ENCODE measurements at places on chromosomes 2 and 18. TPM values are rescaled to one million over a fixed set of nuclear protein-coding genes. Genes with fewer than 3 reads are reported as not detected.

Gene CPLX4
- total RNA-seq, result 2.4 TPM

Gene AP1S3
- total RNA-seq, result 6.3 TPM

Gene VWA3B
- total RNA-seq, result 6.7 TPM

Gene IL1F10
- 0.72 TPM for total RNA-seq

Gene POTEI
- 0.96 TPM for total RNA-seq

DNA sequence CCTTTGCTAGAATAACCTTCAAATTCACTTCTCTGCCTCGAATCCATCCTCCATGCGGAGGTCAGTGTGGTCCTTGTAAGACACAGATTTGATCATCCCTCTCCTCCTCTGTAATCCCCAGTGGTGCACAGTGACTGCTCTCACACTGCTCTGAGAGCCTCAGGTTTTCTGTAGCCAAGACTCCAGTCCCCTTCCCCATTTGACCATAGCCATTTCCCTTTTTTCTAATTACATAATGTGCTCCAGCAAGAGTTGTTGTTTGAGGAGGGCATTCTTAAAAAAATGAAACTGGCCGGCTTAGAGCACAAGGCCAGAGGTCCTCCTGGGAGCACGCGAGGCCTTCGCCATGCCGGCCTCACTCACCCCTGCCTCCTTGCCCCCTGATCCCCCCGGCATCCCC is 34.7 kb upstream of the LPIN1 start:
- no peak for DNase-seq

GRCh38 chr2:173948198-173948597 is 17.0 kb downstream of the SP3 start:
- no peak for DNase-seq

- DNase-seq, result no peak
Measured at GRCh38 chr2:99660616-99661406, 171.0 kb upstream of the REV1 start.

DNA sequence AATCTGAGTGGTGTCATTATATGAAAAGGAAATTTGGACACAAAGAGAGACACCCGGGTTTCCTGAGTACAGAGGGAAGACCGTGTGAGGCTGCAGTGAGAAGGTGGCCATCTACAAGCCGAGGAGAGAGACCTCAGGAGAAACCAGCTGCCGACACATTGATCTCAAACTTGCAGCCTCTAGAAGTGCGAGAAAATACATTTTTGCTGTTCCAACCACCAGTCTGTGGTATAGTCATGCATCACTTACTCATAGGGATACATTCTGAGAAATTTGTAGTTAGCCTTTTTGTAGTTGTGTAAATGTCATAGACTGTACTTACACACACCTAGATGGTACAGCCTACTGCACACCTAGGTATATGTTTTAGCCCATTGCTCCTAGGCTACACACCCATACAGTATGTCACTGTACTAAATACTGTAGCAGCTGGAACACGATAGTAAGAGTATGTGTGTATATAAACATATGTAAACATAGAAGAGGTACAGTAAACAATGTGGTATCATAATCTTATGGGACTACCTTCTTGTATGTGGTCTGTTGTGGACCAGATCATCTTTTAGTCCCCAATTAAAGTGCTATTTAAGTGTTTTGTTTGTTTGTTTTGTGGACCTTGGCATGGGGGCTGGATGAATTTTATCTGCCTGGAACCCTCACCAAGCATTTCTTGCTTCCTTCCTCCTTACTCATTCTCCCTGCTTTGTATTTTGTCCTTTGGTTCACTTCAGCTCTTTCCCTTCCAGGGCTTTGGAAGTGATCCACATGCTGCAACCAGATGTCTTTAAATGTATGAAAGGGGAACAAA is 38.3 kb upstream of the SESTD1 start:
- no peak for DNase-seq

- no peak for DNase-seq
Measured at GRCh38 chr2:216416571-216417307, 4.5 kb downstream of the SMARCAL1 start.

DNA sequence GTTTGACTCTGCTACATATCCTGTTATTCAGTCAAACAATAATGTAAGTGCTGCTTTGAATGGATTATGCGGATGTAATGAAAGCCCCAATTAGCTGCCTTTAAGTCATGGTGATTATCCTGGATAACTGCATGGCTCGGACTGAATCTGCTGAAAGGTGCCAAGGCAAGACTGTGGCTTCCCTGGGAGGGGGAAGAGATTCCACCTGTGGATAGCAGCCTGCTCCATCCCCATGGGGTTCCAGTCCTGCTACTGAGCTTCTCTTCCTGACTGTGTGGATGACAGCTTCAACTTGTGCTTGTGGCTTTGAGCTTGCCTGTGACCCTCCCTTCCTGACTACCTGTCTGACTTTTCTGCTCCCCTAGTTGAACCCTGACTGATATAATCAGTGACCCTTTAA is 540.0 kb upstream of the GYPC start:
- no peak for DNase-seq

- DNase-seq, result no peak
Measured at GRCh38 chr18:77654302-77654701, 404.7 kb downstream of the GALR1 start.

DNA sequence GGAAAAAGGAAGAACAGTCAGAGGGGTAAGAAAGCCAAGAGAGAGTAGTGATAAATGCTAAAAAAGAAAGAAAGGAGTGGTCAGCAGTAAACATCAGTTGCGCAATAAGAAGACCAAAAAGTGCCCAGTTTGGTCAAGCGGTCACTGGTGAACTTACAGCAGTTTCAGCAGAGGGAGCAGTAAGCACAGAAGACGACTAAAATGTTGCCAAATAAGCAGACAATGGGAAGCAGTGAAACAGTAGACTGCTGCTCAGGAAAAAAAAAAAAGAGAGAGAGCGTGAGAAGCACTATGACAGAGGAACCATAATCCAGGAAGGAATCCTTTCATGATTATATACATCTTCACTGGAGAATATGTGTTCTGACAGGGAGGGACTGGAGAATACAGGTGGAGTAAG is 45.8 kb downstream of the DNAJC10 start:
- no peak for DNase-seq

- DNase-seq, result no peak
Measured at GRCh38 chr18:58213440-58213839, 169.4 kb downstream of the NEDD4L start.

GRCh38 chr2:169351725-169352124 is 10.6 kb downstream of the LRP2 start:
- no peak for DNase-seq

DNA sequence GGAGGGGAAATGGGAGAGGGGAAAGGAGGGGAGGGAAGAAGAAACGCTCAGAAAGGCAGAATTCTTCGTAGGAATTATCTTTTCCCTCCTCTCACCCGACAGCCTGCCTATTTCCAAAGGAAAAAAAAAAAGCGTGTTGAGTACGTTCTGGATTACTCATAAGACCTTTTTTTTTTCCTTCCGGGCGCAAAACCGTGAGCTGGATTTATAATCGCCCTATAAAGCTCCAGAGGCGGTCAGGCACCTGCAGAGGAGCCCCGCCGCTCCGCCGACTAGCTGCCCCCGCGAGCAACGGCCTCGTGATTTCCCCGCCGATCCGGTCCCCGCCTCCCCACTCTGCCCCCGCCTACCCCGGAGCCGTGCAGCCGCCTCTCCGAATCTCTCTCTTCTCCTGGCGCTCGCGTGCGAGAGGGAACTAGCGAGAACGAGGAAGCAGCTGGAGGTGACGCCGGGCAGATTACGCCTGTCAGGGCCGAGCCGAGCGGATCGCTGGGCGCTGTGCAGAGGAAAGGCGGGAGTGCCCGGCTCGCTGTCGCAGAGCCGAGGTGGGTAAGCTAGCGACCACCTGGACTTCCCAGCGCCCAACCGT is at the start of gene GAD1:
Gene GAD1, plus strand, starts transcription at position 384 of the 589 bp plus-strand sequence. CDS start 1,705 bp downstream, outside the sequence.
- DNase-seq, result peak; percentile 76

GRCh38 chr18:56662063-56662408 is 10.9 kb downstream of the WDR7 start:
- no peak for DNase-seq

- DNase-seq, result no peak
Measured at GRCh38 chr2:241540771-241541561, 17.6 kb upstream of the BOK start.

- peak; percentile 22 for DNase-seq
Measured at GRCh38 chr18:31199190-31199769, 36.6 kb upstream of the DSC1 start.

DNA sequence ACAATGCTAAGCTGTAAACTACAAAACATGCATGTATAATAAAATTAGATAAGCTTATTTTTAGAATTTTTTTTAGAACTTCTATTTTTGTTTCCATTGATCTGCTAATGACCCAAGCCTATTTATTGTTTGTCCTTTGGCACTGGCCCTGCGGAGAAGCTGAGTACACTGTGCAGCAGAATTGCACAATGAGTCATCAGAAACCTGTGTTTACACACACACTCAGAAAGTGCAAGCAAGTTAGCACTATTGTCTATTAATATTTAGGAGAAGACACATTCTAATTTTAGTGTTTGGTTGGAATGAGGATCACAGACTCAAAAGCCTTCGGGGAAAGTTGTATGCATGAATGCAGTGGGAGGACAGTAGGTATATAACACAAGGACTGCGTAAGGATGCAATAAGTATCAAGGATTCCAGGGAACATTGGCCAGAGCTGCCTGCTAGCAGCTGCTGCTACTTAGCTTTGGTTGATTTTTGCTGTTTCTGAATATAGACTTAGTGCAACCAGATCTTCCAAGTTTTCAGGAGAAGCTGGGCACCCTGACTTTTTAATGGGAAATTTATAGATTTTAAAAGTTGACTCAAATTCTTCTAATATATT is 128.2 kb downstream of the KCNH7 start:
- DNase-seq, result peak; percentile 44

DNA sequence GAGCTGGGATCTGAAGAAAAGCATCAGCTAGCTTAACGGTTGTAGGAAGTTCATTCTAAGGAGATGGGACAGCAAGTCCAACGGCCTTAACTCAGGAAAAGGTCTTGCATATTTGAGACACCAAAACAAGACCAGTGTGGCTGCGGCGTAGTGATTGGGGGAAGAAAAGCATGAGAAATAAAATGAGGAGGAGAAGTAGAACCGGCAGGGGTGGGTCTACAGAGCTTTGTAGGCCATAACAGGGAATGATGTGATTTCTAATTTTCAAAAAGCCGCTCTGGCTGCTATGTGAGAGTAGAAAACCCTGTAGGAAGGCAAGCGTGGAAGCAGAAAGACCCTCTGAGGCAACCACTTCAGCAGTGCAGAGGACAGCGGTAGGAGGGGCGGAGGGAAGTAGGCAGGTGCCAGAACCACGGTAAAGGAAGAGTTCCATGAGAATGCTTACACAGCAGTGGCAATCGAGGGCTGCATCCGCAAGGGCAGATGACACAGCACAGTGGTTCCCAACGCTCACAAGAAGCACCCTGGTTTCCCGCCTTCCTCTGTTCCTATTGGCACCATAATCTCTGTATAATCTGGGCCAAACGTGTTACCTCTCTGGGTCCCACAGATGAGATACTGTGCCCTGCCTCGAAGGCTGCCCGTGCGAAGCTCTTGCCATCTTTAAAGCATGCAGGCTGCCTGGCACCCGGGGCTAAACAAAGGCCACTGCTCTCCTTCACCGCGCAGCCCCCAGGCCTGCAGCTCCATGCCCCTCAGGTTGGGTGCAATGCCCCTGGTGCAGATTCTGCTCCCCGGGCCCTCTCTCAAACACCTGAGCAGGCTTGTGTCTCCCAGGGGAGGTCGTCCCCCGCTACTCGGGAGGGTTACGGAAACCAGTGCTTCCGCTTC is 795 bp downstream of the ANKRD39 start:
- DNase-seq, result no peak
